ENCODE measurements at places on chromosomes 7 and 10.
A peak's percentile ranks its signal among the peaks of the same experiment; 100 is the strongest.

GRCh38 chr7:87416682-87417587, 58.5 kb downstream of the ABCB4 start:
- DNase-seq, result peak; percentile 56

GRCh38 chr7:156778668-156779067, 114.3 kb downstream of the LMBR1 start:
- no peak for DNase-seq

DNA sequence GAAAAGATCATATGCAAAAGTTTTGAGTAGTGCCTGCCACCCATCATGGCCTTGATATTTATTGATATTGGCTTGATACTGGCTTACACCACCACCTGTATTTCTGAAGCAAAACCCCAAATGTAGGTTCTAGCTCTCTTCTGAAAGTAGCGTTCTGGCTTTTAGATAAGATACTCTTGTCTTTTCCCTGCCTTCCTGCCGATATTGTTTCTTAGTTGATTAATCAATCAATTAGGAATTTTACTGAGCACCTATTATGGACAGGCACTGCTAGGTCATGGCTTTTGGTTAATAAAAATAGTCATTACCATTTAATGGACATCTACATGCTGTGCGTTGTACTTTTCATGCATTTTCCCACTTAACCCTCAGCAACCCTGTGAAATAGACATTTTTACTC, 7.9 kb downstream of the SFRP5 start:
- no peak for DNase-seq

- DNase-seq, result no peak
Observed at GRCh38 chr7:133320891-133321290, 68.0 kb downstream of the EXOC4 start.

DNA sequence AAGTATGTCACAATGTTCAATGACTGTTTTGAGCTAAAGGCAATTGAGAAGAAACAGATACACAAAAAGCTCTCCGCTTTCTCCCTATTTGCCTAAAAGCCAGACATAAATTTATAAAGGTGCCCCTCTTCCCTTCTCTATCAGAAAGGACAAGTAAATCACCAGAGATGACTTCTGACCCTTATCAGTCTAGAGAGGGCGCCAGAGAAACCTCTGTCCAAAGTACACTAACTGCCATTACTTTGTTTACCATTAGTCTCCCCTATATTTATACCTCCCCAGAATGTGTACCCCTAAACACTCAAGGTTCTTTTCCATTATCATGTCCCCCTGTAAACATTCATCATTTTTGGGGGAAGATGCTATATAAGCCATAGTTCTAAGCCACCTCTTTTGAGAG, 49.3 kb downstream of the TPK1 start:
- DNase-seq, result no peak

GRCh38 chr10:52900593-52900992, 128.0 kb upstream of the MBL2 start:
- no peak for DNase-seq

DNA sequence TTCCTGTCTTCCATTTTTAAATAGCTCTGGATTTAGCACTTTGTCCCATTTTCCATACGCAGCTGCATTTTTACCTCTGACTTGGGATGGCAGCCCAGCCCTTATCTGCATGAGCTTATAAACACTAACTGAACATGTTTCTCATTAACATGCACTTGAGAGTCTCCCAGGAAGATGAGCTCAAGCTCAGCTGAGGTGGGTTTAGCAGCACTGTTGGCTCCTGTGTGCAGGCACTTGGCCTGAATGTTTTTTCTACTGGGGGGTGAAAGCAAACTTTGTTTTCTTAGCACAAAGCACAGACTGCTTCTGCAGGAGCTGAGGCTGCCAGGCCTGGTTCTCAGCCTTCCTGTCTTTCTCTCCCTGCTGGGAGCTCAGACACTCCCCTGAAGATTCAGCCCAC, 1093.6 kb upstream of the AUTS2 start:
- no peak for DNase-seq

DNA sequence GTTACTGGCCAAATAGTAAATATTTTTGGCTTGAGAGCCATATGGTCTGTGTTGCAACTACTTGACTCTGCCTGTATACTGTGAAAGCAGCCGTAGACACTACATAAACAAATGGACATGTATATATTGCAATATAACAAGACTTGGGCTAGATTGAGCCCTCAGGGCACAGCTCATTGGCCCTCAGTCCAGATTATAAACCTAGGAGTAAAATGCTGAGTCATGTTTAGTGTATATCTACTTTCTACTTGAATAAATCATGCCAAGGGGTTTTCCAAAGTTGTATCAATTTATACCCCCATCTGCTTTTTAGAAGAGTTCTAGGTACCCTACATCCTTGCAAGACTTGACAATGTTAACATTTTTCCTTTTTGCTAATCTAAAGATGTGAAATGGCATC, 27.4 kb upstream of the POU6F2 start:
- DNase-seq, result no peak

DNA sequence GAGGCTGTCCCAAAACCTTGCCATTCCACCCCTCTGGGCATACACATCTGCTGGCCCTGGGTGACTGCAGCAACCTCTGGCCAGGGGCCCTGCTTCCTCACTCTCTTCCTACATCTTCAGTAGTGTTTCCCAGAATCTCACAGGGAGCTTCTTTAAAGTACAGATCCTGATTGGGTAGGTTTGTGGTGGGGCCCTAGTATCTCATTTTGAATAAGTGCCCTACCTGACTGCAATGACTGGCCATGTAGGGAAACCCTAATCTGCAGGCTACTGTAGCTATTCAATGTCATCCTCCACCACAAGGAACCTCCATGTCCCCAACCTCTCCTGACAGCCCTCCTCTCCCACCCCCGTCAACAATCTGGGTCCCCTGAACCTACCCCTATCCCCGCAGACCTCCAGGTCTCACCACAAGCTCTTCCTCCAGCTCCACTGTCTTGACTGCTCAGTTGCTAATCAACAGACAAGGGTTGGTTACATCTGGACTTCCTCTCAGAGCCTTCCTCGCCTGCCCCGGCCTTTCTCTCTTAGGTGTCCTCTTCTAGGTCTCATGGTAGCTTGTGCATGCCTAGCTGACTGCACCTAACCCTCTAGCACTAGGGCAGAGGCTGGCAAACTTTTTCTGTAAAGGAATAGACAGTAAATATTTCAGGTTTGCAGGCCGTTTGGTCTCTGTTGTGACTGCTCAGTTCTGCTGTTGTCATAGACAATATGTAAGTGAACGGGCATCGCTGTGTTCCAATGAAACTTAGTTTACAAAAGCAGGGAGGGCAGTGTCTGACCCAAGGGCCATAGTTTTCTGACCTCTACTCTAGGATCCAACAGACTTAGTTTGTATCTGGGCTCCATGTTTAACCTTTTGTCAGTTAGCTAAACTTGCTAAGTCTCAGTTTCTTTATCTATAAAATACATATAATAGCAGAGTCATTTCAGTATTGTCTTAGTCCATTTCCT, 121.1 kb downstream of the AOAH start:
- DNase-seq, result no peak

- no peak for DNase-seq
Observed at GRCh38 chr7:18778594-18778993, 283.0 kb downstream of the HDAC9 start.

DNA sequence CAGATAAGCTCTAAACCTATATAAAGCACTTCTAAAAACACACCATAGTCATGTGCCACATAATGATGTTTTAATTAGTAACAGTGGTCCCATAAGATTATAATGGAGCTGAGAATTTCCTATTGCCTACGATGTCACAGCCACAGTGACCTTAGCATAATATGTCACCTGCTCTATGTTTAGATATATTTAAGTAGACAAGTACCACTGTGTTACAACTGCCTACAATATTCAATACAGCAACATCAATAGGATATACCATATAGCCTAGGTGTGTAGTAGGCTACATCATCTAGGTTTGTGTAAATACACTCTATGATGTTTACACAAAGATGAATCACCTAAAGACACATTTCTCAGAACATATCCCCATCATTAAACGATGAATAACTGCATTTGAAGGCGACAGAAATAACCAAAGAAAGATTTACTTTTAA, 24.5 kb downstream of the GPR22 start:
- no peak for DNase-seq

GRCh38 chr10:18615618-18616017, 35.8 kb downstream of the NSUN6 start:
- DNase-seq, result no peak

DNA sequence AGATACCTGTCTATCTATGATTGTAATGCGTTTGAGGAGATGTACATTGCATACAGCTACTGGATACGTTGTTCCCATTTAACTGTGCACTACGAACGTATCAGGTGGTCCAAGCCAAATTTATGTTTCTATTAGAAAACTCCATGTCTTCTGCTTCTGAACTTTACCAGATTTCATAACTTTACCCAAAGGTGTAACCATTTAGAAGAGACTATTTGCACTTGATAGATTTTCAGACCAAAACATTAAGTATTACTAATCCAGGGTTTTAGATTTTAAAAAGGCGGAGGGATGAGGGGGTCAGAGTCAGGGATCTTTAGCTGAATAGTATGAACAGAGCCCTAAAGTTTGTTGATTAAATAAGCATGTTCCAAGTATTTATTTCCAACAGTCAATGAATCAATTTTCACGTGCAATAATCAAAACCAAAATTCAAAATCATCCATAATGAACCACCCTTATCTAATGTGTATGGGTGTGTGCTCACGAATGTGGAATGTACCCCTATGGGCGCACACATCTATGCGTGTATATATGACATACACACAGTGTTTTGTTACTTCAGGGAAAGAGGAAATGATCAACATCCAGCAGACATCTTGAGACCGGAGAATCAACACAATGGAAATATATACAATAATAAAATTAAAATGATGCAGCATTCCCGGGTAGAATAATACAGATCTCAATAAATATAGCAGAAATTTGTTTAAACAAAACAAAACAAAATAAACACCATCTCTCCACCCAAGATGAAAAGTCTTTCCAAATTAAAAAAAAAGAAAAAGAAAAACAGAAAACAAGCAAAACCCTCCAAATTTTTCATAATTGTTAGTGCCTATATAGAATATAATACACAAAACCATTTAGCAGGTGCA, 3.4 kb downstream of the FEZF1 start:
- DNase-seq, result no peak

DNA sequence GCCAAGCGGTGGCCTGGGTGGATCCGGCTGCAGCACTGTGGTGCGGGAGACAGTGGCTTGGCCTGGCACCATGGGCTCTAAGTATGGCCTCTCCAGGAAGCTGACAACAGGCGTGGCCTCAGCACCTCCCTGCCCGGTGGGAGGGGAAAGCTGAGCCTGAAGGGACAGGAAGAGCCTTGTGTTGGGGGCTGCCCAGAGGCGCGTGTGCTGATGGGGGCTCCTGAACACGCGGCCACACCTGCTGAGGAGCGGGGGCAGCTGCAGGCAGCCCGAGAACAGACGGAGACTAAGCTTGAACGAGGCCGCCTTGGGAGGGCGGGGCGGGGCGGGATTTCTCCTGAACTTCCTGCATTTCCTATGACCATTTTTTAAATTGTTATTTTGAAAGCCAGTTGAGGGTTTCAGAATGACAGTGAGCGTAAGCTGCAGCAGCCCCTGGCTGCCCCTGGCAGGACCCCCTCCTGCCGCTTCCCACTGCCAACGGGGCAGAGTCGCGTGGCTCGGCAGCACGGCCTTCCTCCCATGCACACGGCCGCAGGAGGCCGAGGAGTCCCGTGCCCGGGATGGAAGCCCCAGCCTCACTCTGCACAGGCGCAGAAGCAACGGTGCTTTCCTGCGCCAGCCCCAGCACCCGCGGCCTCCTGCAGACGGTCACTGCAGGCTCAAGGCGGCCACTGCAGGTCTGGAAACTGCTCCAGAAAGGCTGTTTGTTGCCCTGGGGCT, 43.2 kb downstream of the DPYSL4 start:
- DNase-seq, result no peak

DNA sequence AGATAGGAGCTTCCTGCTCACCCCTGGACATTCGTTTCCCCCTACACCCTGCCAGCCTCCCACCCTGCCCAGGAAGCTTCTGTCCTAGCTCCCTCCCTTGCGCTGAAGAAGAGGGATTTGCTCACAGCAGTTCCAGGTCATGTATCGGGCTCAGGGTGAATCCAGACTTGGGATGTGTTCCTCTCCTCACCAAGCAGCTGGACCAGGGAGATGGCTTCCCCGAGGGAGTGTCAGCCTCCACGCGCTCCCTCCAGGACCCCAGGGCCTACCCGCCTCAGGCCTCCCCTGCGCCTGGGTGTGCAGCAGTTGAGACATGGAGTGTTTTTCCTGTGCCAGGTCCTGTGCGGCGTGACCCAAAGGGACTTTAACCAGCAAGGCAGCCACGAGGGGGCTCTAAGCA, 435.6 kb upstream of the FOXK1 start:
- DNase-seq, result no peak

DNA sequence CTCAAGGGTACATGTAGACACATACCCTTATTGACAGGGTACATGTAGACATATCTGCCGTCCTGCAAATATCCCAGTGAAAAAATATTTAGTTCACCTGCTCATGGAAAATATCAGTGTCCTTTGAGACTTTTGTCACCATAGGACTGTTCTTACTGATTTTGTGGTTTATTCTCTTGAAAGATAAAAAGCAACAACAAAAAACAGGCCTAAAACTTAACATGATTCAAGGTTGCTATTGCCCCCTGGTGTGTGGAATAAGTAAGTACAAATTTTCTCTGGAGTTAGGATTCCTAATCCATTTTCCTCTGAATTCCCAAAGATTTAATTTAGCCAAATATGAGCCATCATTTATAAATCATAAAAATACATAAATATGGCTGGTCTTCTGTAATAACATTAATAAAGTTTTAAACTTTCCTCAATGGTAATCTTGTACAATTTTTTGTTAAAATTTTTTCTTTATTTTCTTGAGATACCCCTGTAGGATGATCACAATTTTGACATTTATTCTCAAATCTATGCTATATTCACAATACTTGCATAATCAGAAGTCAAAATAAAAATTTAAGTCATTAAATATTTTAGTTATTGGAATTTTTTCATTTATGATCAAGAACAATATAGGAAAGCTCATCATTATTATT, 741.4 kb upstream of the POT1 start:
- DNase-seq, result no peak

GRCh38 chr7:93265220-93265619, 33.1 kb downstream of the VPS50 start:
- no peak for DNase-seq

GRCh38 chr10:103852856-103853255, 2.5 kb downstream of the SH3PXD2A start:
- no peak for DNase-seq

- DNase-seq, result no peak
Observed at GRCh38 chr10:5528989-5529701, 4.4 kb downstream of the CALML3 start.
